ENCODE measurements at places on chromosomes 6 and 20.

- DNase-seq, result peak; percentile 45
- H3K4me3 ChIP-seq, result no peak overlapping the region
- H3K27me3 ChIP-seq, result no peaks in the 10 kb centered on the region
- no peak overlapping the region for H3K27ac ChIP-seq
- no peaks in the 10 kb centered on the region for H3K36me3 ChIP-seq
Observed at GRCh38 chr6:105424175-105424783, 21.4 kb upstream of the PREP start.

- no peak for DNase-seq
- H3K4me3 ChIP-seq, result no peak overlapping the region
Observed at GRCh38 chr20:1940581-1940980, 45.4 kb downstream of the SIRPA start.

DNA sequence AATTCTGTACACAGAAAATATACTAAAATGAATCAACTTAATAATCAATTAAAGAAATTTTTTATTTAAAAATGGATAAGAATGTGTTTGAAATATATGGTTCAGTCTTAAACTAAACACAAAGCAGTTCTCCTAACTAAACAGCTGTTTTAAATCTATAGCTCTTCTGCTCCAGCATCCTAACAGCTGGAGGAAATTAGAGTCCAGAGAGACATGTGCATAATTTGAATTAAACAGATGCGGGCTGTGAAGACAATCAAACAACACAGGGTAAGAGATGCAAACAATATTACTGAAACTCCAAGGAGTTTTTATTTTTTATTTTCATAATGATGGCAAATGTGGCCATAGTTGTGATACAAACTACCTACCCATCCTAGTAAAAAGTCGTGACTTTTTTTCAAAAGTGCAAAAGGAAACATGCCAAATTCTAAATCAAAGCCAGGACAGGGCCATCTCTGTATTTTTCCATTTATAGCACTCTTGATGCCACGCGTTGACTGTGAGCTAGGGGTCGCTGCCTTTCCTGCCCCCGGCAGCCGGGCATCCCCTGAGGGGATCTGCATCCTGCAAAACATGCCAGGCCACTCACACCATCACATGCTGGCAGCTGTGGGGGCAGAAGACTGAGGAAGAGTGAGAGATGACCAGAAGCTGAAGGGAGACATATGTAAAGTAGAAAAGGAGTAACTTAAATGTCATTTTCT lies 310.6 kb downstream of the PRKN start:
- H3K4me1 ChIP-seq, result no peaks in the 10 kb centered on the region
- no peak for DNase-seq
- H3K27ac ChIP-seq, result no peak overlapping the region

GRCh38 chr6:90712114-90712513 lies 125.2 kb upstream of the MAP3K7 start:
- no peak for DNase-seq
- H3K27ac ChIP-seq, result no peak overlapping the region
- no peaks in the 10 kb centered on the region for H3K36me3 ChIP-seq
- H3K4me1 ChIP-seq, result no peaks in the 10 kb centered on the region
- H3K4me3 ChIP-seq, result no peak overlapping the region
- H3K27me3 ChIP-seq, result no peaks in the 10 kb centered on the region

DNA sequence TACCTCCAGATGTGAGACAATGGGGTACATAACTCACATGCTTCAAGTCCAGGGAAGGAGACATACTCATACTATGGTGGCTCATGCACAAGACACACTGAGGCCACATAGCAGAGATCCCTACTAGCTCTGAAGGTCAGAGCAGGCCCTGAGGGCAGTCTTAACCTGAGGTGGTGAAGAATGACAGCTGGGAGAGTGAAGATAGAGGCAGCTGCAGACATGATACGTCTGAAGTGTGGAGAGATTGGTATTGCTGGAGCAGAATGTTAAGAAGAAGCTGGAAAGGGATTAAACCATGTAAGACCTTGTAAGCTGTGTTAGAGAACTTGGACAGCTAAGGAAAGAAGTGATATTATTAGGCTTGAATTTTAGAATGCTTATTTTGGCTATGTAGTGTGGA lies 32.9 kb downstream of the PGM3 start:
- DNase-seq, result no peak
- H3K4me3 ChIP-seq, result no peak overlapping the region
- no peaks in the 10 kb centered on the region for H3K4me1 ChIP-seq
- H3K27ac ChIP-seq, result no peak overlapping the region

GRCh38 chr6:157649311-157650260 lies 173.5 kb upstream of the SNX9 start:
- no peaks in the 10 kb centered on the region for H3K27me3 ChIP-seq
- no peaks in the 10 kb centered on the region for H3K36me3 ChIP-seq
- no peaks in the 10 kb centered on the region for H3K4me1 ChIP-seq
- H3K4me3 ChIP-seq, result no peak overlapping the region
- no peak overlapping the region for H3K27ac ChIP-seq

DNA sequence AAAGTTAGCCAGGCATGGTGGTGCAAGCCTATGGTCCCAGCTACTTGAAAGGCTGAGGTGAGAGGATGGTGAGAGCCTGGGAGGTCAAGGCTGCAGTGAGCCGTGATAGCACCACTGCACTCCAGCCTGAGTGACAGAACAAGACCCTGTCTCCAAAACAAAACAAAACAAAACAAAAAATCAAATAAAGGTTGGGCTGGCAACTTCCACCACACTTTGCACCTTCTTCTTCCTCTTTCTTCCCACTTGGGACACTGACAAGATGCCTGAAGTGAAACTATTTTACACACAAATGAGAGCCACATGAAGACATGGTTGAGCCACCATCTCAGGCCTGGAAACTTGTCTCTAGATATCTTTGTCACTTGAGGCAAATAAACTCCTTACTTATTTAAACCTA lies 53.8 kb upstream of the CCDC28A start:
- H3K4me1 ChIP-seq, result no peaks in the 10 kb centered on the region
- H3K27me3 ChIP-seq, result no peaks in the 10 kb centered on the region
- no peak overlapping the region for H3K4me3 ChIP-seq
- no peak for DNase-seq
- H3K27ac ChIP-seq, result no peak overlapping the region

DNA sequence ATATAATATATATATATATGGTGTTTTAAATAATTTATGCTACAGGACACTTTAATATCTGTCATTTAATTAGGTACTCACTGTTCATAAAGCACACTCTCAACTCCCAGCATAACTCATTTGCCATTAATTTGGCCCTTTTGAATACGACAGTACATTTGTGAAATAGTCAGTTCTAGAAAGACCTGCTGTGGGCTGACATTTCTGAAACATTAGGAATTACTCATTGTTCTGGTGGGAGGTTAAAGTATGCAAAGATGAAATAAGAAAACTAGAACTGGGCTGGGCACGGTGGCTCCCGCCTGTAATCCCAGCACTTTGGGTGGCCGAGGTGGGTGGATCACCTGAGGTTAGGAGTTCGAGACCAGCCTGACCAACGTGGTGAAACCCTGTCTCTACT lies 497.5 kb downstream of the UTRN start:
- no peaks in the 10 kb centered on the region for H3K27me3 ChIP-seq
- H3K4me3 ChIP-seq, result no peak overlapping the region
- no peaks in the 10 kb centered on the region for H3K36me3 ChIP-seq
- H3K27ac ChIP-seq, result no peak overlapping the region

DNA sequence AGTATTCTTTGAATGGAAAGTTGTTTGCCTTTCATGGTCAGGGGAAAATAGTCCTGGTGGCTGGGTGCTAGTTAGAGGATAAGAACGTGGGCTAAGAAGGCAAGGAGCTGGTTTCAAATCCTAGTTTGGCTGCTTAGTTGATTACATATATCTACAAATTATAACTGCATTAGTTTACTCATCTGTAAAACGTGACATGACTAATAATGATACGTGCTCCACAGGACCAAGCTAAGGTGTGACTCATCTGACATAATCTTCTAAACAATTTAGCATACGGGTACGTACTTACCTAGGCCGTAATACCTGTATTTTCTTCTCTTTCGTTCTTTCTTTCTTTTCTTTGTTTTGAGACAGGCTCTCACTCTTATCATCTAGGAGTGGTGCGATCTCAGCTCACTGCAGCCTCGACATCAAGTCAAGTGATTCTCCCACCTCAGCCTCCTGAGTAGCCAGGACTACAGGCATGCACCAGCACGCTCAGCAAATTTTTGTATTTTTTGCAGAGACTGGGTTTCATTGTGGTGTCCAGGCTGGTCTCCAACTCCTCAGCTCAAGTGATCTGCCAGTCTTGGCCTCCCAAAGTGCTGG lies 1274.2 kb upstream of the GJE1 start:
- no peaks in the 10 kb centered on the region for H3K36me3 ChIP-seq
- no peaks in the 10 kb centered on the region for H3K4me1 ChIP-seq
- H3K27ac ChIP-seq, result no peak overlapping the region
- no peak overlapping the region for H3K4me3 ChIP-seq

- H3K27me3 ChIP-seq, result no peaks in the 10 kb centered on the region
- no peaks in the 10 kb centered on the region for H3K4me1 ChIP-seq
- H3K36me3 ChIP-seq, result no peaks in the 10 kb centered on the region
Observed at GRCh38 chr6:127182501-127182900, 64.0 kb downstream of the RSPO3 start.

DNA sequence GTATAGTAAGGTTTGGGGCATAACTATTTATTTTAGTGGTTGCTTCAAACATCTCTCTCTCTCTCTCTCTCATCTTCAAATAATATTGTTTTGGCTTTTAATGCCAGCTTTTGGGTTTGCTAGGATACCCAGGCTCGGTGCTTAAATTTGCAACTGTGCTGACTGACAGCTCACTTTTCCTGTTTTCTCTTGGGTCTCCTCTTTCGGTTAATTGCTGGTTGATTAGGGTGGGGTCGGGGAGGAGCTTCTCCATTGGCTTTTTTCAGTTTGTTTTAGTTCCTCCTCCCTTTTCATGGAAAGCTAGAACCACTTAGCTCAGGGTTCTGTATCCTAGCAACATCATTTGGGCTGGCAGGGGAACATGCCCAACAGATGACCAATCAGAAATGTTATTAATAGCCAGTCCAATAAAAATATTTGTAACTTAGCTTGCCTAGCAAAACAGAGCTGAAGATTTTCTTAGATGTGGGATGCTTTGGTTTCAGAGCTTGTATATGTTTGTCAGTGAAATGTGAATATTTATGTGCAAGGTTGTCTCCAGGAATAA lies 11.3 kb downstream of the TFAP2B start:
- H3K27me3 ChIP-seq, result peaks cover 8% of the 10 kb centered on the region
- no peak overlapping the region for H3K4me3 ChIP-seq
- H3K27ac ChIP-seq, result no peak overlapping the region
- H3K4me1 ChIP-seq, result no peaks in the 10 kb centered on the region
- DNase-seq, result no peak

GRCh38 chr20:31550099-31550498 lies 35.9 kb downstream of the HM13 start:
- no peak for DNase-seq
- no peak overlapping the region for H3K27ac ChIP-seq
- no peak overlapping the region for H3K4me3 ChIP-seq
- peaks cover 9% of the 10 kb centered on the region for H3K36me3 ChIP-seq
- H3K4me1 ChIP-seq, result no peaks in the 10 kb centered on the region
- no peaks in the 10 kb centered on the region for H3K27me3 ChIP-seq

DNA sequence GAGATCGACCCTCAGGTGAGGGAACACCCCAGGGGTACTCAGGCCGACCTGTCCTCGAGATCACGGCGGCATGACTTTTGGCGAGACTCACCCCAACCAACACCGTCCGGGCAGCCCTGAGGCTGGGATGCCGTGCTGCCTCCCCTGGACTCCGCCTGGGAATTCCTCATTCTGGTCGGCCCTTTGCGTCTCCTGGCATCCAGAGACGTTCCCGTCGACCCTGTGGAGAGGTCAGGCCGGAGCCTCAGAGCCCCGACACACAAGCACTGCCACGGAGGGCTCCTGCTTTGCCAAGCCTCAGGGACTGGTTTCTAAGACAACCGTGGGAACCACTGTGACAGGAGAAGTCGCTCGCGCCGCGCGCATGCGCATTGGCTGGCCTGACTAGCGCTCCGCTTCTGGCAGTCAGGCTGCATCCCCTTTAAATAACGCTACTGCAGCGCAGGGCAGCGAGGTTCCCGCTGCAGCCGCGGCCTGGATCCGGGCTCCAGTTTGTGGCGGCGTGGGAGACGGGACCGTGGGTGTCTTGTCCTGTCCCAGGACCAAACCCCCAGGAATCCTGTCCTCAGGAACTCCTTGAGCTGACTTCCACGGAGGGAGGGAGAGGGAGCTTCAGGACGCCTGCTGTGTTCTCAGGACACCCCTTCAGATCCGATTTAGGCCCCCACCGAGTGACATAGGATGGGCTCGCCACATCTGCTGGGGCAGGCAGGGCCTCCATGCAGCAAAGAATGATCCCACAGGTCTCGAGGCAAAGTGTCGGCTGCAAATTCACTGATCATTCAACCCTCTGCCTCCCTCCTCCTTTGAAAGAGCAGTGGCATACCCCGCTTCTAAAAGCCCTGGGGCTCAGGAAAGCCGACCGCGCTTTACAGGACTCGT lies 163.2 kb upstream of the ZNF337 start:
- H3K27me3 ChIP-seq, result no peaks in the 10 kb centered on the region
- H3K4me3 ChIP-seq, result no peak overlapping the region

DNA sequence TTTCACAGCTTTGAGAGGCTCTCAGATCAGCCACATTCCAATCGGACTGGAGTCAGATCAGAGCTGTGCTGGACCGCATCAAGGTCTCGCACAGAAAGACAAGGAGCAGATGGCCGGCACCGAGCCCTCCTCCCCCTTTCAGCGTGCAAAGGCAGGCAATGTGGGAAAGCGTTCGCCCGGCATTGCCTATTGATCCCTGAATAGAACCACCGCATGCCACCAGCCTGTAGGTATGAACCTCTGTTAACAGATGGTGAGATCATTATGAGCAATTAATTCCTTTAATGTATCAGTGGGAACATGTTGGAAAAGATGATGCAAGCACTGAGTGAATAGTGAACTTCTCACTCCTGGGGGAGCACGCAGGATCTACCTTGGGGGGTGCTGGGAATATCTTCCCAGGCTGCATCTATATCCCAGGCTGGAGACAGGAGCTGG lies 117.5 kb upstream of the ID4 start:
- H3K27ac ChIP-seq, result no peak overlapping the region
- H3K4me3 ChIP-seq, result no peak overlapping the region
- no peak for DNase-seq
- H3K36me3 ChIP-seq, result no peaks in the 10 kb centered on the region

DNA sequence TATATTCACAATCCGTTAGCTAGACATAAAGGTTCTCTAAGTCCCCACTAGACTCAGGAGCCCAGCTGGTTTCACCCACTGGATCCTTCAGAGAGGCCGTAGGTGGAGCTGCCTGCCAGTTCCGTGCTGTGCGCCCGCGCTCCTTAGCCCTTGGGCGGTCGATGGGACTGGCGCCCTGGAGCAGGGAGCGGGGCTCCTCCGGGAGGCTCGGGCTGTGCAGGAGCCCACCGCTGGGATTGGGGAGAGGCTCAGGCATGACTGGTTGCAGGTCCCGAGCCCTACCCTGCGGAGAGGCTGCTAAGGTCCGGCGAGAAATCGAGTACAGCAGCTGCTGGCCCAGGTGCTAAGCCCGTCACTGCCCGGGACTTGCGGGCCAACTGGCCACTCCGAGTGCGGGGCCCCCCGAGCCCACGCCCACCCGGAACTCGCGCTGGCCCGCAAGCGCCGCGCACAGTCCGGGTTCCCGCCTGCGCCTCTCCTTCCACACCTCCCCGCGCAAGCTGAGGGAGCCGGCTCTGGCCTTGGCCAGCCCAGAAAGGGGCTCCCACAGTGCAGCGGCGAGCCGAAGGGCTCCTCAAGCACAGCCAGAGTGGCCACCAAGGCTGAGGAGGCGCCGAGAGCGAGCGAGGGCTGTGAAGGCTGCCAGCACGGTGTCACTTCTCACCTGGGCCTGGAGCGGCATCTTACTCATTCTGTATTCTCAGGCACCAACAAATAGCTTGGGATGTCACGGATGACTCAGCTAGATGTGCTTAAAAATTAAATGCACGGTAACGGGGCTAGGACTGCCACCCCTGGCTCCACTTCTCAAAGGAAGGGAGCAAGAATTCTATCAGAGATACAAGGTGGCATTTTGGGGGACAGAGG lies 44.1 kb downstream of the IRF4 start:
- no peaks in the 10 kb centered on the region for H3K4me1 ChIP-seq
- H3K4me3 ChIP-seq, result no peak overlapping the region
- no peaks in the 10 kb centered on the region for H3K27me3 ChIP-seq
- no peak for DNase-seq
- H3K27ac ChIP-seq, result no peak overlapping the region
